ENCODE measurements at places on chromosomes 12 and 14.
A peak's percentile ranks its signal among the peaks of the same experiment; 100 is the strongest.

- no peak for DNase-seq
Measured at GRCh38 chr12:5407034-5407856, 24.7 kb upstream of the NTF3 start.

- DNase-seq, result no peak
Measured at GRCh38 chr14:100679707-100680438, 46.8 kb upstream of the DLK1 start.

DNA sequence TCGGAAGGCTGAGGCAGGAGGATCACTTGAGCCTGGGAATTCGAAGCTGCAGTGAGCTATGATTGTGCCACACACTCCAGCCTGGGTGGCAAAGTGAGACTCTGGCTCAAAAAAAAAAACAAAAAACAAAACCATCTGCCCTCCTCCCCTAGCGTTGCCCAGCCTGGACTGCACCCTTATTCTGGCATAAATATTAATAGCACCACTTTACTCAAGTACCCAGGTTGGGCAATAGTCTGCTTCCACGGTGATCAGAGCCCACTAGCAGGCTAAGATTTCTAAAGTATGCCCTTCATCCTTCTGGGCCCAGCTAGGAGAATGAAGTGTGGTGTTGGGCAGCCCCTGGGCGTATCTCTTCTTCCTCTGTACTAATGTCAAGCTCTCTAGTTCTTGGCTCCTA lies 33.3 kb downstream of the KCTD10 start:
- DNase-seq, result no peak

DNA sequence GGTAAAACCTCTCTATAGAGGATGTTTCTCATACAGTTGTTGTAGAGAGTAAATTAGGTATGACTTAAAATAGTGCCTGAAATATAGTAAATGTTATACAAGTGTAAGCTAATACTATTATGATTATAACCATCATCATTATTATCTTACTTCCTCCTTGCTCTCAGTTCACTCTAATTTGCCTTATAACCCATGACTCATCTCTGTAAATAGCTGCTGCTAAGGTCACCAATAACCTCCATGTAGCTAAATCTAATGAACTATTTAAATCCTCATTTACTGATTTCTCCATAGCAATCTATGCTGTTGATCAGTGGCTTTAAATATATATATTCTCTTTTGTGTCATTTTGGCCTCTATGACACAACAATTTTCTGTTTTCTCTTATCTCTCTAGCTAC lies 109.6 kb downstream of the RMST start:
- DNase-seq, result no peak

- no peak for DNase-seq
Measured at GRCh38 chr14:99806836-99807235, 13.6 kb downstream of the EML1 start.

DNA sequence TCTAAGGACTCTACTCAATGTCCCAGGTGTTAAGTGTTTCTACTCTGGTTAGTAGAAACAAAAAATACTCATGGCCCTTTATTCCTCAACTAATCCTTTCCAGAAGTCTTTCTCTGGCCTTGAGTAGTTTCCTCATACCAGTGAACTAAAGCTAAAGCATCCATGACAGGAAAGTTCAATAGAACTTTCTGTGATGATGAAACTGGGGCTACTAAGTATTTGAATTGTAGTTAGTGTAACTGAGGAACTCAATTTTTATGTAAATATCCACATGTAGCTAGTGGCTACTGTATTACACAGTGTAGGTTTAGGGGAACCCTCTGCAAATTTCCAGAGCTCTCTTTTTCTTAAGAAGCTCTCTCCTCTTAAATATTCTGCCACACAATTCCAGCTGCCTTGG lies 63.7 kb downstream of the R3HDM2 start:
- DNase-seq, result no peak

DNA sequence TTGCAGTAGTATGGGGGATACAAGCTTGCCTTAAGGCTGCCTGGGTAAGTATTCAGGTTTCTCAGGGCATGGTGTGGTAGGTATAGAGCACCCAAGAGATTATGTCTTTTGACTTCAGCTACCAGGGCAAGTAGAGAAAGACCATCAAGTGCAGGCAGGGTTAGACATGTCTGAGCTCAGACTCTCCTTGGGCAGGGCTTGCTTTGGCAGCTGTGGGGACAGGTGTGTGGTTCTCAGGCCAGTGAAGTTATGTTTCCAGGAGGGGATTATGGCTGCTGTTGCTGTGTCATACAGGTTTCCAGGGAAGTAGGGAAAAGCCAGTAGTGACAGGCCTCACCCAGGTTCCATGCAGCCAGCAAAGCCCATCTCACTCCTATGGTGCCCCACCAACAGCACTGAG lies 1040.4 kb downstream of the FLRT2 start:
- no peak for DNase-seq

DNA sequence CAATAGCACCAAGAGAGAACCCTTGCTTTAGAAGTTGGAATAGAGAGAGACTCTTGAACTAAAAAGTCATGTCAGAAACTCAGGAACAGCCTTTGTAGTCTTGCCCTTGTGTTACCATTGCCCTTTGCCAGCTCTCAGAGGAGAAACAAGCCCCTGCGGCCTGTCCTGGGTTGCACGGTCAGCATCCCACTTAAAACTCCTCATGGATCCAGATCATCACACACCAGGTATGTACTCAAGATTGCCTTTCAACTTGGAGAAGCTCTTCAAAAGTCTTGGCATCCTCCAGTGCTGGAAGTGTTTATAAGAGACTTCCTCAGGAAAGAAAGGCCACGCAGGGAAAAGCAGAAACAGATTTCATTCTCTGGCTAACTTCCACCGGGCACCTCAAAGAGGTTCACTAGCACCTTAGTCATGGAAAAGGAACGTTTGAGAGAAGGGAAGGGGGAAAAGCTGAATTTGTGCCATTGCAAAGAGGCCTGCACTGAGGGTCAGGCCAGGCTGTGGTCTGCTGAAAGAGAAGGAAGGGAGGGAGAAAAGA lies 594.2 kb downstream of the MED13L start:
- DNase-seq, result no peak

GRCh38 chr12:54082397-54082892 lies 28.8 kb downstream of the HOXC4 start:
- peak; percentile 18 for DNase-seq

GRCh38 chr14:96272777-96273473 lies 16.9 kb downstream of the BDKRB1 start:
- DNase-seq, result no peak

DNA sequence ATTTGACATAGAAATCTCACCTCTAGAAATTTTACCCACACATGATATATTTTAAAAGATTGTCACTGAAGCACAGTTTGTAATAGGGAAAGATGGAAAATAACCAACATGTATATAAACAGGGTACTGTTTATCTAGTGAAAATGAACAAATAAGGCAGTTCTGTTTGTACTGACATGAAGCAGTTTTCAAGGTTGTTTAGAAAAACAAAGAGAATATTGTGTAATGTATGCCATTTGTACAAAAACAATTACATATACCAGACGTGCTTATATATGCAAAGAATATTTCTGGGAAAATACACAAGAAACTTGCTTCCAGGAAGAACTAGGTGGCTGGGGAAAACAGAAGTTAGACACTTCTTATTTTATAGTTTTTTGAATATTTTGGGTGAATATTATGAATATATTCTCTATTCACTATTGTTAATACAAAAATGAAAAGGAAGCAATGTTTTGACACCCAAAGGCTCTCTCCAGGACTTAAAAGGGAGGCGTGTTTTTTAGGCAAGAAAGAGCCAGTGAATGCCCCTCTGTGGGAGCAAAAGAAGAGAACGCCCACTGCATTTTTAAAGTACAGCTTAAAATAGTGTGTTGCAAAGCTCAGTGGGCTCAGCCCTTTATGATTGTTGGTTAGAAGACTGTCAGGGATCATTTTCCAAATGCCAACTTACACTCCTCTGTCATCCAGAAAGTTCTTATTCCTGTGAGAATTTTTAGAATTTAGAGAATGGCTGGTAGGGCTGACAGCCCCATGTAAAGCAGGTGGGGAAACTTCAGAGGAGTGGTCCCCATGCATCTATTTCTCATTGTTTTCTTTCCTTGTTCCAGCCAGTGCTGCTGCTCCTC lies 59.6 kb upstream of the FERMT2 start:
- DNase-seq, result no peak

GRCh38 chr12:130953771-130954543 lies at the start of gene ADGRD1:
ADGRD1 (plus strand) TSS chr12:130953907; CDS start chr12:130954466, 559 bp downstream.
- no peak for DNase-seq

- no peak for DNase-seq
Measured at GRCh38 chr14:98290596-98290995, 981.4 kb downstream of the BCL11B start.

GRCh38 chr12:127230843-127231260 lies 1036.1 kb upstream of the TMEM132C start:
- no peak for DNase-seq

DNA sequence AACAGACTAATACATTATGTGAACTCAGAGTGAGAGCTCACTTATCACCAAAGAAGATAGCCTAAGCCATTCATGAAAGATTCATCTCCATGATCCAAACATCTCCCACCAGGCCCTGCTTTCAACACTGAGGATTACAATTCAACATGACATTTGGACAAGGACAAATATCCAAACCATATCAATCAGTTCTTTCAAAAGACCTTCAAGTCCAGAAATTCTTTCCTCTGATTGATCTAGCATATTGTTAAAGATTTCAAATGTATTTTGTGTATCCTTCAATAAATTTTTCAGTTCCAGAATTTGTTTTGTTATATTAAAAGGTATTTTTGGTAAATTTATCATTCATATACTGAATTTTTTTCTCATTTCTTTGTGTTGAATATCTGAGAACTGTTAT lies 1055.8 kb downstream of the SLC6A15 start:
- DNase-seq, result no peak
